ENCODE measurements at places on chromosomes 6 and 20. TPM values are rescaled to one million over a fixed set of nuclear protein-coding genes. Genes with fewer than 3 reads are reported as not detected.

The PHACTR3 gene
- not detected for total RNA-seq

The RFX6 gene
- total RNA-seq, result not detected

The PCIF1 gene
- total RNA-seq, result 11.6 TPM

The CD164 gene
- total RNA-seq, result 305 TPM

The UST gene
- 24.7 TPM for total RNA-seq

The MAVS gene
- total RNA-seq, result 30.8 TPM
